ENCODE measurements at places on chromosomes 6 and 20. TPM values are rescaled to one million over a fixed set of nuclear protein-coding genes. Genes with fewer than 3 reads are reported as not detected.

GRCh38 chr6:16002332-16003196 is 126.3 kb upstream of the MYLIP start:
- no peak for DNase-seq

DNA sequence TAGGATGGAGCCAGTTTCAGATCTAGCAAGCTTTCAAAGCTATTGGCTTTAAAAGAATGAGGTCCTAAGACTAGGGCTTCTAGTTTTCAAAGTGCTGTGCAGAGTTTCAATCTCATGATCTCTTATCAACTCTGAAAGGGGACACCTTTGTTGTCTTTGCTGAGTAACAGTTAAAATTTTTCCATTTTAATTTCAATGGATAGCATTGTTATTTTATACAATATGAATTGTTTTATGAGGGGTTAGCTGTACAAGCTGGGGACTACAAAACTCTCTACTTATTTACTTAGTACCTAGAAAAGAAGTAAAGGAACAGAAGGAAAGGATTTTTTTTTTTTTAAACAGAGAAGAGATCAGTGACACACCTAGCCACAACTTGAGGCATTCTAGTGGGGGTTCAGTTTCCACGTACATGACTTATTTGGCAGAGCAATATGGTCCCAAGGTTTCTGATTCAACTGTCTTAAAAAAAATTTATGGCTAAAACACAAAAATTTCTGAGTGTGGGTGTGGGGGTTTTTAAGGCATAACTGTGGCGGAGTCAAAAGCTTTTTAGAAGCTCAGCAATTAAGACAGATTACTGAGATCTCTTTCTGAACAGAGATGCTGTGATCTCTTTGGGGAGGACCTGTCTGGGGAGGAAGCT is 46.1 kb upstream of the JAG1 start:
- DNase-seq, result no peak

The ELOVL2 gene
- total RNA-seq, result 1.4 TPM

DNA sequence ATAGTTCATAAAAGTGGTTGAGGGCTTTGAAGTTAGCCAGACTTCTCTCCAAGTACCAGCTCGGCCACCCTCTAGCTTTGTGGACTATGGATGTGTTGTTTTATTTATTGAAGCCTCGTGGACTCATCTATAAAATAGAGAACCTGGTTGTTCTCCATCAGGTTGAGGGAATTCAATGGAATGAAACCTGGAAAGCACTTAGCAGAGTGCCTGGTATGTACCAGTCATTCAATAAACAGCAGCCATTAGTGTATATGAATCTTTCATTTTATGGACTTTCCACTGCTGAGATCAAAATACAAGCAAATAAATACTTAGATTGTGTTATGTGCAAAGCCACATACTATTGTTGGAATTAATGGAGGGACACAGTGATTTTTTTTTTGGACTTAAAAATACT is 206.8 kb downstream of the SOX4 start:
- DNase-seq, result no peak

DNA sequence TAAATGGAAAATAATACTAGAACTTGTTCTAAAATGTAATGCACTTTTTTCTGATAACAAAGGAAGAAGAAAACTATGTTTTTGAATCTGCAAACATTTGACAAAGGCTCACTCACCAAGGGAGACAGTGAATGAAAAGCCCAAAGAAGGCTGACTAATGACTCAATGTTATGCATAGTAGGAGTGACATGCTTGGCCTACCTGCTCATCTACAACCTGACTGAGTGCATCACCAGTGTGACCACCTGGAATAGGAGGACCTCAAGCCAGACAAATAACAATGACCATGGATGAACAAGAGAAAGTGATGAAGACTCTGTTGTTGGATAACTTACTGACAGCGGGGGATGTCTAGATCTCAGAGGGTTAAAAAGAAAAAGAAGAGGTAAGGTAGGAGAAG is 157.2 kb downstream of the SIM1 start:
- DNase-seq, result no peak

GRCh38 chr6:13452346-13453117 is 34.9 kb downstream of the GFOD1 start:
- DNase-seq, result peak; percentile 24

- DNase-seq, result no peak
Measured at GRCh38 chr6:36604090-36605060, 10.2 kb downstream of the SRSF3 start.

GRCh38 chr6:80215063-80215462 is 108.6 kb downstream of the BCKDHB start:
- DNase-seq, result no peak

- DNase-seq, result peak; percentile 37
Measured at GRCh38 chr20:37464611-37465010, 56.4 kb upstream of the NNAT start.

The POM121L2 gene
- not detected for total RNA-seq

- DNase-seq, result peak; percentile 10
Measured at GRCh38 chr6:152351742-152352141, 285.4 kb downstream of the SYNE1 start.

GRCh38 chr20:56360133-56360907 is 1.5 kb downstream of the FAM210B start:
- no peak for DNase-seq

The HLA-DQA1 gene
- total RNA-seq, result not detected

The THBS2 gene
- 89.3 TPM for total RNA-seq

- DNase-seq, result no peak
Measured at GRCh38 chr20:25099601-25100140, 17.7 kb upstream of the VSX1 start.

DNA sequence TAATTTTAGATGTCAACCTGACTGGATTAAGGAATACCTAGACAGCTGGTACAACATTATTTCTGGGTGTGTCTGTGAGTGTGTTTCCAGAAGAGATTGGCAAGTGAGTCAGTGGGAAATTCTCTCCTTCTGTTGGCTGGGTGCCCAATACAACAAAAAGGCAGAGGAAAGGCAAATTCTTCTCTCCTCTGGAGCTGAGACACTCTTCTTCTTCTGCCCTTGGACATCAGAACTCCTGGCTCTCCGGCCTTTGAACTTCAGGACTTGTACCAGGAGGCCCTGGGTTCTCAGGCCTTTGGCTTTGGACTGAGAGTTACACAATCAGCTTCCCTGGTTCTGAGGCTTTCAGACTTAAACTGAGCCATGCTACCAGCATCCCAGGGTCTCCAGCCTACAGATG is 7.8 kb upstream of the BTN3A1 start:
- peak; percentile 28 for DNase-seq

DNA sequence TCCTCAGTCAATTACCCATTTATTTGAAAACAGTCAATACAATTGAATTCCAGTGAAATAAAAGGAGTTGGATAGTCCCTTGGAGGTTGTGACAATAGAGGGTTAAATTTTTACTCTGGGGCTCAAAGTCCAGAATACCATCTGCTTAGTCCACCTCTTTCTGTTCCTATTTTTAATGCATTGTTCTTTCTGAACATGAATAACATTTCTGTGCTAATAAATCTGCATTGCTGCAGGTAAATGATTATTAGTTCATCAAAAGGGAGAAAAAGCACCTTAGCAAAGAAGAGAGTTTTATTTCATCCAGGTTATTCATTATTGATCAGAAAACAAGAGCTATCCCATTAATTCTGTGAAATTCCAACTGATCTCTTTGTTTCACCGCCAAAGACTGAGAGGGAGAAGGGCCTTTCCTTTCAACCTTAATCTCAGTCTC is 166.1 kb upstream of the OLIG3 start:
- no peak for DNase-seq

GRCh38 chr6:12136905-12137304 is 124.8 kb downstream of the HIVEP1 start:
- DNase-seq, result no peak

DNA sequence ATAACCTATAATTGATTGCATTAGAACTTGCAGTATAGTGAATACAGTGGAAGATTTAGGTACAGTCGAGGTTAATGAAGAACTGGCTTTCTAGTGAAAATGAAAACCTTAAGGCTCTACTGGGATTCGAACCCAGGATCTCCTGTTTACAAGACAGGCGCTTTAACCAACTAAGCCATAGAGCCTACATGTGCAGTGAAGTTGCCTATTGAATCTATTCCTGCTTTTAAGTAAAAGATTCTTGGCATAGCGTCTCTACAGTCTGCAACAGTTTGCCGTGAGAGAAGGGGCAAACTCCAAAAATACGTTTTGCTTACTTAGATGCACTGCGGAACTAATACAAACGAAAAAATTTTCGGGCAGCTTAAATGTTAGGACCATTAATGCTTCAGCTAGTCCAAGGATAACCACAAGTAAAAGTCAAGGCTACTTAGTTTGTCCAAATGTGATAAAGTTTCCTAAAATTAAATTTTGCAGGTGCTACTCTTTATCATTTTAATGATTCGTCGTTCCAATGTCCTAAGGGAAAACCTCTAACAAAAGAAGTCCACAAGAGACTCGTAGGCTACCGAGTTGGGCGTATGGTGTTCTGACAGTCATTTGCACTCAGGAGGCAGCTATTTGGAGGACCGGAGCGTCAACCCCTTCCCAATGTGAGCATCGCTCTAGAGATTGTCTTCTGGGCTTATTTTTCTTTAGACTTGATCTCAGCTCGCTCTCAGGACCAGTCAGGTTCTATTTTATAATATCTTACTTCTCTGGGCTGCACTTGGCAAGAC is 31.3 kb upstream of the ZSCAN23 start:
- DNase-seq, result peak; percentile 82

DNA sequence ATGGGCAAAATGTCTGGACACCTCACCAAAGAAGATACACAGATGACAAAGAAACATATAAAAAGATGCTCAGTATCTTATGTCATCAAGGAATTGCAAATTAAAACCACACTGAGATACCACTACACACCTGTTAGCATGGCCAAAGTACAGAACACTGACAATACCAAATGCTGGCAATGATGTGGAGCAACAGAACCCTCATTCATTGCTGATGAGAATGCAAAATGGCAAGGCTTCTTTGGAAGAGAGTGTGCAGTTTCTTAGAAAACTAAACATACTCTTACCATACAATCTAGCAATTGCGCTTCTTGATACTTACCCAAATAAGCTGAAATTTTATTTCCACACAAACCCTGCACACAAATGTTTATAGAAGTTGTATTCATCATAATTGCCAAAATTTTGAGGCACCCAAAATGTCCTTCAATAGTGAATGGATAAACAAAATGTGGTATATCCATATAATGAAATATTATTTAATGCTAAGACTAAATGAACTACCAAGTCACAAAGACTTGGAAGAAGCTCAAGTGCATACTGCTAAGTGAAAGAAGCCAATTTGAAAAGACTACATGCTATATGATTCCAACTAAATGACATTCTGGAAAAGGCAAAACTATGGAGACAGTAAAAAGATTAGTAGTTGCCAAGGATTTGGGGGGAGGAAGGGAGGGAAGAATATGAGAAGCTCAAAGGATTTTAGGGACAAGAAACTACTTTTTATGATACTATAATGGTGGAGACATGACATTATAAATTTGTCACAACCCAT is 50.7 kb downstream of the TNFAIP3 start:
- no peak for DNase-seq

The AAR2 gene
- total RNA-seq, result 24.3 TPM

The SOX18 gene
- total RNA-seq, result 17.6 TPM

The FAM209B gene
- total RNA-seq, result not detected

DNA sequence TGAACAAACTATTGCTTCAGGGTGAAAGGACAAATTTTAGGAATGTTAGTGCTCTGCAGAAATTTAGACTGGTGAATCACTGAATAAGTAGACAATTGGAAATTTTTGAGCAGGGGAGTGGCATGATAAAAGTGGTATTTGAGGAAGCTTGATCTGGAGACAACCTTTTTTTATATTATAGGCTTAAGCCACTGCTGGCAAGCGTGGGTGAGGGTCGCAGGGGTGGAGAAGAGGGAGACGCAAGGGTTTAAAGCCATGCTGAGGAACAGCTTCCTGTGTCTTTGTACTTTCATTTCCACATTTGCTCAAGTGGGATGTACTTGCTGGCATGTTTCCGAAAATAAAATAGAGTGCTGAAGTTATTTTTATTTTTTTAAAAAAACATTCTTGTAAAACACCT is 23.7 kb downstream of the NCOA7 start:
- no peak for DNase-seq

The IP6K3 gene
- total RNA-seq, result 41.4 TPM

DNA sequence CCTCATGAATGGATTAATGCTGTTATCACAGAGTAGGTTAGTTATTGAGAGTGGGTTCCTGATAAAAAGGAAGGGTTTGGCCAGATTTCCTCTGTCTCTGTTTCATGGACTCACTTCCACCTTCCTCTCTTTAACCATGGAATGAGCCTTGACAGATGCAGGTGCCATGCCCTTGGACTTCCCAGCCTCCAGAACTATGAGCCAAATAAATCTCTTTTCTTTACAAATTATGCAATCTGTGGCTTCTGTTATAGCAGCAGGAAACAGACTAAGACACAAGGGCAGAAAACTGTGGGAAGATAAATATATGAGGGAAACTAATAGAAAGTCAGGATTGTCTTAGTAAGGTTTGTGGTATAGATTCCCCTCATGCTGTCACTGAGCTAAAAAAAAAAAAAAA is 106.5 kb downstream of the QRSL1 start:
- DNase-seq, result no peak

- peak; percentile 72 for DNase-seq
Measured at GRCh38 chr6:45421709-45422502, 44.2 kb upstream of the SUPT3H start.

- no peak for DNase-seq
Measured at GRCh38 chr6:4100655-4101054, 21.7 kb upstream of the FAM217A start.

- DNase-seq, result no peak
Measured at GRCh38 chr20:51598556-51598955, 56.0 kb upstream of the NFATC2 start.

DNA sequence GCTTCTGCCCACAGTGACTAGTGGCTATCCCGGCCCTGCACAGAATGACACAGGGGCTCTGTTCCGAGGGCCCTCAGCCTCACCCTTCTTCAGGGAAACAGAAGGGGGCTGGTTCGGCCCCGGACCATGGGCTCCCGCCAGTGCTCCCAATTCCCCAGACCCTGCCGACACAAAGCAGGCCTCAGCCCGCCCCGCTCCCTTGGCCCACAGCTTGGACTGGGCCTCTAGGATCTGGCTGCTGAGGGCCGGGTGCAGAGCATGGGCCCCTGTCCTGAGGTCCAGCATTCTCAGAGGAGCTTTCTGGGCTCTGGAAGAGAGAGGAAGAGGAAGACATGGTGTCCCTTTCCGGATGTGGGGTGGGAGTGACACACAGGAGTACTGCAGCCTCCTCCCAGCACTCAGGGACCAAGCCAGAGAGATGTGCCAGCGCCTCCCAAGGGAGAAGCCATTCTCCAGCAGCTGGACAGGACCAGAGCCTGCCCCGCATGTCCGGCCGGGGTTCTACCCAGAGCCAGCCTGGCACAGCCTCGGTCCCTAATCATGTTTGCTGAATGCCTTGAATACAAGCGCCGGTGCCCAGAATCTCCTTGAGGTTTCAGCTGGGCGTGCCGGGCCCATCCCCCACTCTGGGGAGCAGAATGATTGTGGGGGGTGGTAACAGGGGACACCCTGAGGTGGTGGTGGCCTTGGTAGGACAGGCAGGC is 23.9 kb downstream of the C20orf203 start:
- no peak for DNase-seq

The BIRC7 gene
- 0.31 TPM for total RNA-seq

DNA sequence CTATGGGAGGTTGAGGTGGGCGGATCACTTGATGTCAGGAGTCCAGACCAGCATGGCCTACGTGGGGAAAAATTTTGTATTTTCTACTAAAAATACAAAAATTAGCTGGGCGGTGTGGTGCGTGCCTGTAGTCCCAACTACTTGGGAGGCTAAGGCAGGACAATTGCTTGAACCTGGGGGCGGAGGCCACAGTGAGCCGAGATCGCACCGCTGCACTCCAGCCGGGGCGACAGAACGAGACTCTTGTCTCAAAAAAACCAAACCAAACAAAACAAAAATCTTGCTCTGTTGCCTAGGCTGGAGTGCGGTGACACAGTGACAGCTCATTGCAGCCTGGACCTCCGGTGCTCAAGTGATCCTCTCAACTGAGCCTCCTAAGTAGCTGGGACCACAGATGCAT is 16.2 kb downstream of the OR2W1 start:
- no peak for DNase-seq

The MOXD1 gene
- 17.6 TPM for total RNA-seq

The KCNK15 gene
- total RNA-seq, result 0.41 TPM
